ENCODE measurements at places on chromosomes 1 and 21.

GRCh38 chr1:21534674-21535378 lies 25.6 kb downstream of the ALPL start:
- DNase-seq: no peak

DNA sequence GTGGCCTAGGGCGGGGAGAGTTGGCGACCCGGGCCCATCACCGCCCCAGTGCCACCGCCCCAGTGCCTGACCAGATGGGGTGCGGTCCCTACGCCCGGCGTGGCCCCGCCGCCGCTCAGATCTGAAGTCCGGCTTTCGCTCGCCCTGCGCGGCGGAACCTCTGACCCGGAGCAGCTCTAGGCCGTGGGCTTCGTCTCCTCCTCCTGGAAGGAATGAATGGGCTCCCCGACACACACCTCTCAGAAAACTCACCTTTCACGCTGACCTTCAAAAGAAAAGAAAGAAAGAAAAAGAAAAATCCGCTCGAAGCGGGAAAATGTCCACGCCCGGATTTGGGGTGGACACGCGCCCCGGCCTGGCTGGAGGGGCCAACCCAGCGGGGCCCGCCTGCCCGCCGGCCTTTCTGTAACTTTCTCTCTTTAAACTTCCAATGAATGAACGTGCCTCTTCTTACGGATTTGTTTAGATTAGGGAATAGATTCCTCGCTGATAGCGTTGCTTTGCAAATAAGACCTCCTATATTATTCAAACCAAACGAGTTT lies 5.4 kb upstream of the SIM2 start:
- no peak for DNase-seq

DNA sequence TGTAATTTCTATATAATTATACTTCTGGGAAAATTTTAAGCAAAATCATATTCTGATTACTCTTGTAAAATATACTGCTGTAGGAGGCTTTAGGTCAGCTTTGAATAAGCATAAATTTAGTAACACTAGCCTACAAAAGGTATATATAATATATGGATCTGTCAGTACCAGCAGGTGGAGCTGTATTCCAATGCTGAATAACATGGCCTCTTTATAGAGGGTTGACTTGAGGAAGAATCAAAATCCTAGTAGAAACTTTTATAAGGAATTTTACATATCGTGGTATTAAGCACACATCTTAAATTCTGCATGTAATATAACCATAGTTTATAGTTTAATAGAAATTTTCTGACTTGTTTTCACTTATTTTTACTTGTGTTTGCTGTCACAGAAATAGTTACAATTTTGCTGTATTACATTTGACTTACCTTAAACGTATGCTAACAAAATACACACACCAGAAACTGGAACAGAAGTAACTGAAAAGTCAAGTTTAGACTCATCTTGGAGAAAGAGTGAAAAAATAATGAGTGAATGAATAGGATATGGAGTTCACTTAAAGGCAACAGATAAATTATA lies 79.3 kb downstream of the HMCN1 start:
- DNase-seq: no peak

DNA sequence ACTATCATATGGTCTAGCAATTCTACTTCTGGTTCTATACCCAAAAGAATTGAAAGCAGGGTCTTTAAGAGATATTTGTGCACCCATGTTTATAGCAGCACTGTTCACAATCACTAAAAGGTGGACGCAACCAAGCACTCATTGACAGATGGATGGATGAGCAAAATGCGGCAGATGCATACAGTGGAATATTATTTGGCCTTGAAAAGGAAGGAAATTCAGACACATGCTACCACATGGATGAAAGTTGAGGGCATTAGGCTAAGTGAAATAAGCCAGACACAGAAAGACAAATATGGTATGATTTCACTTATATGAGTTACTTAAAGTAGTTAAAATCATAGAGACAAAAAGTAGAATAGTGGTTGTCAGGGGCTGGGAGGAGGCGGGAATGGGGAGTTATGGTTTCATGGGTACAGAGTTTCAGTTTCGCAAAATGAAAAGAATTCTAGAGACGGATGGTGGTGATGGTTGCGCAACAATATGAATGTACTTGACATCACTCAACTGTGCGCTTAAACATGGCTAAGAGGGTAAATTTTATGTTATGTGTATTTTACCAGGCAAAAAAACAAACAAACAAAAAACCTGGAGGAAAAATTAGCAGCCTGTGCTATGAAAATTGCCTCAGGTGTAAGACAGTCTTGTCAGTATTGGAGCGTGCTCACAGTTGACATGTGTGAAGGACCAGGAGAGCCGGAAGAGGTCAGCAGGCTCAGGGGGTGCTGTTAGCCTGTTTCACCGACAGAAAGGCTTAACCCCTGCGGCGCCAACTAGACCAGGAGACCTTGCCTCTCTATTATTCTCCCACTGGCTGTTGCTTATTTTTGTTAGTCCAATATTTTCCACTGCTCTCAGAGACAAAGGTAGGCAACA lies 26.5 kb downstream of the CD247 start:
- no peak for DNase-seq

DNA sequence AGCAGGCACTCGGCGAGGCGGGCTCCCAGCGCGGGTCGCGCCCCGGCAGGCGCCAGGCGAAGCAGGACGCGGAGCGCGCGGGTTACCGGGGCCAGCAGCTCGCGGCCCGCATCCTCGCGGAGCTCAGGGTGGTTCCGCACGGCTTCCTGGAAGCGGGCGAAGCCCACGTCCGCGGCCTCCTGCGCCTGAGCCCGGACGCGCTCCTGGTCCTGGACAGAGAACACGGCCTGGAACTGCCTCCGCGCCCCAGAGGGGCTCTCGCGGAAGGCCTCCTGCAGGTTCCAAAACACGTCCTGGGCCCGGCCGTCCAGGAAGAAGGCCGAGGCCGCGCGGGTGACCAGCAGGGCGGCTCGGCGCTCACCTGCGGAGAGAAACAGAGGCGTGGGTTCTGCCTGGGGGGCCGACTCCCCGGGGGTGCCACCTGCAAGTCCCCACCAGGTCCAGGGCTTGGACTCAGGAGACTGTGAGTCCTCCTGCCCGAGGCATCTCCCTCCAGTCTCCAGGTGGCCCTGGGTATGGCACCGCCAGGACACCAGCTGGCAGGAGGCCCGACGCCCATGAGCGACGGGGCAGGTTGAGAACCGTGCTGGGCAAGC lies 11.4 kb downstream of the TTC34 start:
- DNase-seq: no peak
